Stimulated activated CD4-positive, alpha-beta T cell treated with anti-CD3 and anti-CD28 coated beads, Interleukin-4, amount 100 ng/mL, for 1 hour (primary cell): ENCODE measurements at places on chromosomes 11 and 22.

GRCh38 chr22:42985531-42985905, 29.4 kb downstream of the PACSIN2 start:
- DNase-seq = no peak

DNA sequence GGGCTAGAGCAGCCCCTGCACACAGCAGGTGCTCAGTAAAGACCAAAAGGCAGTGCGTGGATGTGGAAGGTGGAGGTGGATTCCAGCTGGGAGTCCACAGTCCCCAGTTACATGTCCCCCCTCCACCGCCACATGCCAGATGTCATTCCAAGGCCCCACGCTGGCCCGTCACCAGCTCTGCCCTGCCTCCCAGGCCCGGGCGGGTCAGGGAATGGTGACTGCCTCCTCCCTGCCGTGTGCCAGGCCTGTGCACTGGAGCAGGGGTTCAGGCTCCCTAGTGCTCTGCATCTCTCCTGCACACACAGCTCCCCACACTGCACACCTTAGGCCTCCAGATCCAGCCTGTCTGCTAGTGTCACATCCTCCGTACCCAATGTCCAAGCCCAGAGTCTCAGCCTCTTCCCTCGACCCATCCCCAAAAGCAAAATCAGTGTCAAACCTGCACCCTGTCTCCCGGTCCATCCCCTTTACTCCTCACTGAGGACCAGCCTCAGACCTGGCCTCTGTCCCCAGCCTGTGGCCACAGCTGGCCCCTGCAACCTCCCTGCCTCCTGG, 40.2 kb upstream of the PRODH start:
- DNase-seq = no peak

GRCh38 chr22:27827604-27828587, 26.3 kb upstream of the MN1 start:
- no peak for DNase-seq

DNA sequence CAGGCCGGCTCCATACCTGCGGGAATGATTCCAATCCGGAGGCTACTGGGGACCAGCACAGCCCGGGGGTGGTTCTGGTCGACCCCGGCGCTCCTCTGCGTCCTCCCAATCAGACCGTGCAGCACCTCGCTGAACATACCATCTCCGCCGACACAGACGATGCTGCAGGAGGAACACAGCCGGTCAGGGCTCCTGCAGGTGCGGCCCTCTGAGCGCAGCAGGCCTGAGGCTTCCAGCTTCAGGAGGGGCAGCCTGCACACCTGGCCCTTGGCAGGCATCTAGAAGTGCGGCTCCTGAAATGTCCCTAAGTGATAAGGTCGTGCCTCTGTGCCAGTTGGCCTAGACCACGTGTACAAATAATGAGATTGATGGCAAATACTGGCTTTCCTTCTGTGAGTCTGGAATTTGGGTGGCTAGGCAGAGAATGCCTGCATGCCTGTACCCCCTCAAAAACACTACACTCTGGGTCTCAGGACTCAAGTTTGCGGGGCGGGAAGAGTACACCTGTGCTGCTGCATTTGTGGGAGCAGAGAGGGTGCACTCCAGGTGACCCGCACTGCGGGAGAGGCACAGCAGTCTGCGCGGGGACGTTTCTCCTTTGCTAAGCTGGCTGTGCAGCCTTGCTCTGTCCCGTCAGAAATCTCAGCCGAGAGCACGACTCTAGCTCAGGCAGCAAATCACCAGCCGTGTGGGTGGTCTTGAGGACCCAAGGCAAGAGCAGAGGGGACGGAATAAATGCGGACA, 30.1 kb downstream of the CERK start:
- no peak for DNase-seq

DNA sequence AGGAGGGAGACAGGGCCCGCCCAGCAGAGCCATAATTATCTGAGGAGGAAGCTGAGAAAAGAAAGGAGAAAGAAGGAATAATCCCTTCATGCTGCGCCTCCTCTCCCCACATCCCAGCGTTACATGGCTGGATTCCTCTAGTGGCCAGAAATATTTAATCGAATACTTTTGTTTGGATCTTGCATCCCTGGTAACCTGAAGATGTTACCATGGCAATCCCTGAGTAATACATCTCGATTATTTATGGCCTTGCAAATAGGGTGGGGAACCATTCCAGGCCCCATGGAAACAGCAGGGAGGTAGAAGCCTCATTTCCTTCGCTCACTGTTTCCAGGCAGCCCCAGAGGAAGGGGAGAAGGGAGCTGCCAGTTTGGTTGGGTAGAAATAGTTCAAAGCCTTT, 357.7 kb downstream of the BUD13 start:
- DNase-seq = no peak

DNA sequence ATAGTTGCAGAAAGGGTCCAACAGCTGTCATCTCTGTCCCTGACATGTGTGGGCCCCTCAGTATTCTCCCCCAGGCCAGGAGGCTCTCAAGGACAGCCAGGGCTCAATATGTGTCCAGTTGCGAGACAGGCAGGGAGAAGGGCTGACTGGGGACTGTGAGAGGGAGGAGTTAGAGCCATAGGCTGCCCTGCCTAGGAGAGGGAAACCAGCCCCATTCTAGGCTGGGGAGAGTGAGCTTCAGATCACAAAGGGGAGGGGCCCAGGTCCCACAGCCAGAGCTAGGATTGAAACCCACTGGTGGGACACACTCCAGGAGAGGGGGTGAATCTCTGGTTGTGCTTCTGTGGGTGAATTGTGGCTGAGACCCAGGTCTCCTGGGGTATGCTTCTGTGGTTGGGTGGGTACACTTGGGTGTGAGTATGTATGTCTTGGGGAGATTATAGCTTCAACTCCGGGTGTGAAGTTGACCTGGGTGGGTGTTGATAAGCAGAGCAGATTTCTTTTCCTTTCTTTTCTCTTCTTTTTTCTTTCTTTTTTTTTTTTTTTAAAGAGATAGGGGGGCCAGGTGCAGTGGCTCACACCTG, 2.1 kb upstream of the CARNS1 start:
- no peak for DNase-seq

GRCh38 chr11:59559886-59560285, 48.5 kb downstream of the OR4D9 start:
- DNase-seq = no peak

DNA sequence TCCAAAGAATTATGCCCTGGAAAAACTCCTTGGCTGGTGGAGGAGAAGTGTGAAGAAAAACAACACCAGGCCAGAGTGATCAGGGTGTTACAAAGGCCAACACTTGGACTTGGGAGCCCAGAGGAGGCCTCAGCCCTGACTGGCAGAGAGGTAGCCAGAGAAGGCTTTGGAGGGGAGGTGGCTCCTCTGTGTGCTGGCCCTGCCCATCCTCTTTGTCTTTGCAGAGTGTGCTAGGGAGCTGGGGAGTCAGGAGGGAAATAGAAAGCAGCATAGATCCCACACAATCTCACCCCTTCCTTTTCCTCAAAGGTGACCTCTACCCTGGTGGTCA, 12.0 kb upstream of the P2RY6 start:
- DNase-seq = no peak

- no peak for DNase-seq
Measured at GRCh38 chr11:19345519-19345847, 104.7 kb upstream of the E2F8 start.

DNA sequence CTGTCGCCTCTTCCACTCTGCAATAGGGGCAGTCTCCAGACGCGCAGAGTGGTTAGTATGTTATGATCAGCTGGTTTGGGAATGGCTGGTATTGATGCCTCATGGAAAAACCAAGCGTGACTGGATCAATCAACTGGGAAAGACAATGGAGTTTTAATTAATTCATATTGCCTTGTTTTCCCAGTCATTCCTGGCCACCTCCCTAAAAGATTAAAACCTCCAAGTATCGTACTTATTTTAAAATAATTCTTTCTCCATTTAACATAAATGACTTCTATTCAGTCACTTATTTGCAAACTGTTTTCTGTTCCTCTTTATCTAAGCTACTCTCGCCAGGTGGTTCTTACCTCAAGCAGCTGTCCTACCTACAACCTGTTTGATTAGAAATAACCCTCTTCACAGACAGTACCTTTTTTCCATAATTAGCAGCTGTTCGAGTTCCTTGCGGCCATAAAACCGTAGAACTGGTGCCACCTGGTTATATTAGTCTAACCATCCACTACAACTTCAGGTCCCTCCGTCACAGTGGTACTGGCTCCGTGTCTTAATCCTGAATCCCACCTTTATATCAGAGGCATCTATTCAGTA, 898 bp downstream of the ZNF215 start:
- no peak for DNase-seq

DNA sequence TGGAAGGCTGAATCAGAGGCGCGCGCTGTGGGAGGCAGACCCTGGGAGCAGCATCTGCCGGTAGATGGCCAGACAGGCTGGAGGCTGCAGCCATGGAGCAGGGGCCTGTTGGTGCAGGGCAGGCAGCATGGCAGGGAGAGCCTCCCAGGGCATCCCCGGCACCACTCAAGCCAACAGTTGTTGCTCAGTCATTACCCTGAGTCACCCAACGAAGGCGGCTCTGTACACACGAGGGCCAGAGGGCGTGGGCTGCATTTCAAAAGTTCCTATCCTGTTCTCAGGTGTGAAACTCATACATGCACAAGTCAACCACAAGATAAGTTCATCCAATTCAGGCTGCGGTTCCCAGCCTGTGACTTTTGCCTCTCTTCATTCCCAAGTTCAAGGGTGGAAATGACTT, 2.6 kb downstream of the ANO1 start:
- no peak for DNase-seq

DNA sequence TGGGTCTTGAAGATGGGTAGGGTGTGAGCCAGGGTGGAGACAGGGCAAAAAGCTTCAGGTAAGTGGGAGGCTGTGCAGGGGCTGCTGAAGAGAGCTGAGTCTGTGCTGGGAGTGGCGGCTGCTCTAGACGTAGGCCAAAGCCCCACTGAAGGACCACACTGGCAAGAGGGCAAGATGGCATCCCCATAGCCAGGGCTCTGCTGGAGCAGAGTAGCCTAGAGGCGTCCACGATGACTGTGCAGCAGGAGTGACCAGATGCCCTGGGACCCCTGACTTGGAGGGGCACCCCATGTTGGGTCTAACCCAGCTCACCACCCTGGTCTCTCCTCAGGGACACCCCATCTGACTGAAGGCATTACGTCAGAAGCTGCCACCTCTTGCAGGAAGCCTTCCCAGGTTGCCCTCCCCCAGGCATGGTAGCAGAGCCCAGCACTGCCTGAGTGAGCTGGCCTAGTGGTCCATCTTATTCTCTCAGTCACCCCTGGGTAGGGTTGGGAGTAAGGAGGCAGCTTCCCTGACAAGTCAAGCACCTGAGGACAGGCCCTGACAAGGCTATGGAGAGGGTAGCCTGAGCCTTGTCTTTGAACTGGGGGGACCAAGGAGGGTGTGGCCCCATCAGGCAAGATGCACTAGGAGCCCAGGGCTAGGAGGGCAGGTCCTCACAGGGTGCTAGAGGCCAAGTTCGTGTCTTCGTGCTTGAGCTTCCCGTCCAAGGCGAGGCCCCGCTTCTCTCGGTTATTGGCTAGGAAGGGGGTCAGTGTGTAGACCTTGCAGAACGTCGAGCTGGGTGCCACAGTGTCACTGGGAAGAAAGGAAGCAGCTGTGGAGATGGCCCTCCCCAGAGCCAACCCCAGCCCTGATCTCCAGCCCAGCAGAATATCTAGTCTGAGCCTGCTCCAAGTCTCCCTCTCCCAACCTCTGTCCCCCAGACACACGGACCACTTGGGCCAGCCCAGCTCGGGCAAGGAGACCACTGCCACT, 33.1 kb downstream of the TPBGL start:
- no peak for DNase-seq

GRCh38 chr22:22106855-22107254, 124.3 kb upstream of the TOP3B start:
- DNase-seq = no peak

GRCh38 chr11:11450744-11451362, 97.8 kb upstream of the CSNK2A3 start:
- DNase-seq = no peak

- DNase-seq = no peak
Measured at GRCh38 chr11:111589886-111590499, 12.3 kb upstream of the SIK2 start.

DNA sequence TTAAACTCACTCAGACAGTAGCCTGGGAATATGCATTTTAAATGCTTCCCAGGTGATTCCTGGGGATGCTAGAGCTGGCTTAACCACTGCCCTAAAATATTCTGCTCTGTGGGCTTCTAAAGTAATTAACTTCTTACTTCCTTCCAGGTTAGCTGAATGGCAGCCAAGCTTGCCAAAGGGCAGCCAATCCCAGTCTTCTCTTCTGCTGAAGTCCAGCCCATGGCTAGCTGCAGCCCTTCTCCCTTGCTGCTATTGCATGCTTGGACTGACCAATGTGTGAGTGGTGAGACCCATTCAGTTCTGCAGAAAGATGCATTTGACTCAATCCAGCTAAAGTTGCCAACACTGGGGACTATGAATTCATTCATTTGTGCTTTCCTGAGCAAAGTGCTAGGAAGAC, 411.9 kb downstream of the SOX6 start:
- no peak for DNase-seq

GRCh38 chr22:47207387-47207786, 444.9 kb downstream of the TBC1D22A start:
- no peak for DNase-seq

DNA sequence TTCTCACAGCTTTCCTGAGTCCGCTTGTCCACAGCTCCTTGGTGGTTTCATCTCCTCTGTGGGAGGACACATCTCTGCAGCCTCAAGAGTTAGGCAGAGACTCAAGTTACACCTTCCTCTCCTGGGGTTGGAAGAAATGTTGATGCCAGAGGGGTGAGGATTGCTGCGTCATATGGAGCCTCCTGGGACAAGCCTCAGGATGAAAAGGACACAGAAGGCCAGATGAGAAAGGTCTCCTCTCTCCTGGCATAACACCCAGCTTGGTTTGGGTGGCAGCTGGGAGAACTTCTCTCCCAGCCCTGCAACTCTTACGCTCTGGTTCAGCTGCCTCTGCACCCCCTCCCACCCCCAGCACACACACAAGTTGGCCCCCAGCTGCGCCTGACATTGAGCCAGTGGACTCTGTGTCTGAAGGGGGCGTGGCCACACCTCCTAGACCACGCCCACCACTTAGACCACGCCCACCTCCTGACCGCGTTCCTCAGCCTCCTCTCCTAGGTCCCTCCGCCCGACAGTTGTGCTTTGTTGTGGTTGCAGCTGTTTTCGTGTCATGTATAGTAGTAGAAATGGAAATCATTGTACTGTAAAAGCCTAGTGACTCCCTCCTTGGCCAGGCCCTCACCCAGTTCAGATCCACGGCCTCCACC, 11.7 kb downstream of the RASD2 start:
- DNase-seq = peak; percentile 80

GRCh38 chr11:85844439-85845123, 10.6 kb upstream of the CCDC83 start:
- DNase-seq = no peak

- DNase-seq = no peak
Measured at GRCh38 chr11:35282221-35282882, 137.0 kb downstream of the SLC1A2 start.
